Activated naive CD4-positive, alpha-beta T cell treated with anti-CD3 and anti-CD28 coated beads, Interleukin-2, amount 50 U/mL, for 72 hours (primary cell): ENCODE measurements at places on chromosomes 1 and 21.

- DNase-seq = no peak
Measured at GRCh38 chr1:162228586-162228985, 148.1 kb downstream of the SPATA46 start.

GRCh38 chr1:49630156-49630555 lies 393.6 kb downstream of the AGBL4 start:
- no peak for DNase-seq

DNA sequence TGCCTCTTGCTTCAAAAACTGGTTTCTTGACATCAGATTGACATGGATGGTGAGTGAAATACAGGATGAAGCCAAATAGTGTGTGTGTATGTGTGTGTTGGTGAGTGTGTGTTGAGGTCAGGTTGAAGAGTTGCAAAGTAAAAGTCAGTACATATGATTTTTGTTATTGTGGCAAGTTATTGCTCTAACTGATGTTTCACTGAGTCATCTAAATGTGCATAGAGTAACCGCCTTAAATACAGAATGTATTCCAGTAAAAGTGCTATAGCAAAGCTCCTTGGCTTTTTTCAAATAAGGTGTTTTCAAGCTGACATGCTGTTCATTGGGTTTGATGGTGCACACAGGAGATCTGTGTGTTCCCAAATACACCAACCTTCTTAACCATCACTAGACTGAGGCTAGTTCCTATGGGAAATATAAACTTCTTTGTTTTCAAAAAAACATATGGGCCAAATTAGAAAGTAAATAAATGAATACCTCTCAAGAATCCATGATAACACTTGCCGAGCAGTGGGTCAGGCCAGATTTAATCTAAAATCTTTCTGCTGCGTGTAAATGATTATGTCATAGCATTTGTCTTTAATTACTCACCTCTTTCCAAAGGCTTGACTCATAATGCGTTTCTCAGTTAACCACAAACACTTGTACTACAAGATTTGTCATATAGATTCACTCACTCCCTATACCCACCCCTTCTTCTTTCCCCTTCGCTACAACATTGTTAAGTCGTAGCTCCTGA lies 151.1 kb downstream of the LYPLAL1 start:
- DNase-seq = peak; percentile 16

GRCh38 chr1:52938183-52938451 lies 11.0 kb downstream of the SCP2 start:
- DNase-seq = no peak

GRCh38 chr1:240046000-240046399 lies 45.7 kb upstream of the FMN2 start:
- DNase-seq = no peak

GRCh38 chr1:212752252-212752933 lies 39.2 kb downstream of the NSL1 start:
- DNase-seq = no peak

- DNase-seq = no peak
Measured at GRCh38 chr1:59041646-59042277, 255.1 kb upstream of the FGGY start.

GRCh38 chr1:23964790-23965740 lies 5.4 kb downstream of the PNRC2 start:
- DNase-seq = no peak

- peak; percentile 44 for DNase-seq
Measured at GRCh38 chr1:152111515-152111968, 3.7 kb downstream of the TCHH start.

- no peak for DNase-seq
Measured at GRCh38 chr1:20083178-20083944, 13.4 kb downstream of the PLA2G5 start.

DNA sequence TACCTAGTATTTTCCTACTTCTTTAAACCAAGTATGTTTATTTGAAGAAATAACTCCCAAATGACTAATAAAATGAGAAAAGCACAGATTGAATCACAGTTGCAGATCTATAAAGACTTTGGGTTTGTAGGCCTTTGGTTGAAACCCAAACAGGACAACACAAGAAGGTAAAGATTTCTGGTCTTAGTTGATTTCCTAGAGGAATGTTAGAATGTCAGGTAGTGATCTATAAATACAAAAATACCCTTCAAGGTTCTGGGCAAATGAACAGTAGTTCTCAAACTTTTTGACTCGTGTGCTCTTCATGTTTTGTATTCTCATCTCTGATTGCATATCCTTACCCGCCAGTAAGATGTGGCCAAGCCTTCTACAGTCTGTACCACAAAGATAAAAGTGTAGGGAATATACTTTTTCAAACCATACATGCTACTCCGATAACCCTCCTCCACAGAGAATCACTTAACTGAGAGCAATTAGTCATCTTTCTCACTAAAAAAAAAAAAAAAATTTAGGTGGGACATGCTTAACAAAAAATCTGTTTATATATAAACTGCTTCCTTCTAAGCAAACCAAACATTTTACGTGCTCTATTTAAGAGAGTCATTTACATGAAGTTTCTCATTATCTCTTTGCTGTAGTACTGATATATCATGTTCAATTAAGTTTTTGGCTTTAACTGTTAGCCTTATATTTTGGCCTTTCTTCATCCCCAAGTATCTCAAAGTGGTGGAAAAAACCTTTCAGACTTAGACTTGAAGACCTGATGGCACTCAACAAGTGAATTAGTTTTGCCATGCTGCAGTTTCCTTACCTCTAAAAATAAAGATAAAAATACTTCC lies 36.0 kb downstream of the CNIH4 start:
- no peak for DNase-seq

- DNase-seq = no peak
Measured at GRCh38 chr1:59184365-59184905, 112.5 kb upstream of the FGGY start.
